ENCODE measurements at places on chromosomes 4 and X.
A peak's percentile ranks its signal among the peaks of the same experiment; 100 is the strongest.

DNA sequence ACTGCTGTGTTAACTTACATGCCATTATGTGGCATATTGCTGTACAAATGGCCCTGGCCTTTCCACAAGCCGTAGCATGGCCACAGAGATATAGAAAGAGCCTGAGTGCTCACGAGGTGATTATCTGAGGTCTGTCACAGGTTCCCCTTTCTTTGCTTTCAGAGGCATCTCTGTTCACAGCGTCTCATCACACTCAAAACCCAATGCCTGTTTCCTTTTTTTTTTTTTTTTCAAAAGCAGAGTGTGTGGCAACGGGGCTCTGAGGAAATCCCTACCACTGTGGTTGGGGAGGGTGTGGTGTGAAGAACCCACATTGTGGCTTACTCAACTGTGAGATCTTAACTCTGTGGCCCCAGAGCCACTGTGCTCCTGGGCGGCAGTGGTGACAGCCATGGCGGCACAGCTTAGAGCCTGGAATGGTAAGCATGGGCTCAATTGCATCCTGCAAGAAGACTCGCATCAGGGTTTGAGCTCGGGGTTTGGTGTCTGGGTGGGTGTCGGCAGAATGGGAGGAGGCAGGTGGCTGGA lies 30.8 kb downstream of the RTL5 start:
- DNase-seq, result peak; percentile 93

GRCh38 chr4:139763205-139763604 lies 97.6 kb downstream of the MGST2 start:
- no peak for DNase-seq

DNA sequence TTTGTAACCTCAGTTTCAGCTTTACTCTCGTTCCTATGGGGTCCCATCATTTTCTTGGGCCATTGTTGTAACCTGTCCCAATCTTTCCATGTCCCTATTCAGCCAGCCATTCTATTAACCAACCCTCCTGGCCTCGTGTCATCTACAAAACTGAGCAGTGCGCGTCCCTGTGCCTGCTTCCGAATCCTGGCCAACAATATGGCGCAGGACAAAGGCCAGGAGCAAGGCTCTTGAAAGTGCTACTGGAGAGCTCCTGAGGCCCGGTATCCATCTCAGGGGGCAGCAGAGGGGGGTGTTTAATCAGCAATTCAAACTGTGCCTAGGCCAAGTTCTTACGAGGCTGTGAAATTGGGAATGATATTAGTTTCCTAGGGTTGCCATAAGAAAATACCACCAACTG lies 41.2 kb upstream of the APLN start:
- no peak for DNase-seq

DNA sequence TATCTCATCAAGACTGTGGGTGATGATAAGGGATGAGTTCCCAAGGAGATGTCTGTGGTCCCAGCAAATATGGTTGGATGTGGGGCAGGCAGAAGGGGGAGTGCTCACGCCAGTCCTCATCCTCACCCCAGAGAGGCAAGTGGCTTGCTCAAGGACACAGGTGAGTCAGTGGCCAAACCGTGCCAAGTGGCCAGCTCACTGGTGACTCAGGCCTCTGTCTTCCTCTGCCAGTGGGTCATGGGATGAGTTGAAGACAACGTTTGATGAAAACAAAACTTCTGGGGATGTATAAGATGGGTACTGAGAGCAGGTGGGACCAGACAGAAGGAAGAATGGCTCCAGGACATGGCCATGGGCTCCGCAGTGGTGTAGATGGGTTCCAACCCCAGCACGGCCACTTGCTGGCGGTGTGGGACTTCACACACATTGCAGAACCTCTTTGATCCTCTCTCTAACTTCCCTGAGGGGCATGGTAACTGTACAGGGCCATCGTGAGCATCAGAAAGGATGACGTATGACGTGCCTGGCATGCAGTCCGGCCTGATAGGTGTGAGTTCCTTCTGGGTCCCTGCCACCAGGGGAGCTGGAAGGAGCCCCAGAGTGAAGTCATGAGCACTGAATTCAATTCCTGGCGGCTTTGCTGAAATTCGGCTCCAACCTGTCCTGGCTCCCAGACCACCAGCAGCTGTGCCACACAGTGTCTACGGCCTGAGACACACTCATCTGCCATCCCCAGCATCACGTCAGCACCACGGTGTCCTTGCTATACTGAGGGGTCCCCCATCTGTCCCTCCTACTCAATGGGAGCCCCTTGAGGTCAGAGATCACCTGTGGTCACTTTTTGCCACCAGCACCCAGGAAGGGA lies 41.3 kb upstream of the GPR78 start:
- no peak for DNase-seq

DNA sequence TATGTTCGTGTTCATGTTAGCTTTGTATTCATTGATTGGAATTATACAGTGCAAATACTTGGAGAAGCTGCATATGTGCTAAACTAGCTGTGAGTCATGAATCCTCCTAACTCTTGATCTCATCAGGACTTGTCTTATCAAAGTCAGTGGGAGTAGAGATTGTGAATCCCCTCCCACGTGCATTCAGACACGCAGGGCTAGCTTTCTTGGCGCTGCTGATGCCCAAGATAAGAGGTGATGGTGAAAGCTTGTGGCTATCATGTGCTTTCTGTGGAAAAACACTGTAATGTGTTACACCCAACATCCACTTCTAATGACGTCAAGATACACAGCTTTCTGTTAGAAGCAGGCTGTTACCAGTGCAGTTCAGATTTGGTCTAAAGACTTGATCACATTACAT lies 348.7 kb upstream of the HAND2 start:
- DNase-seq, result no peak

GRCh38 chr4:57090079-57090478 lies 20.1 kb downstream of the IGFBP7 start:
- DNase-seq, result peak; percentile 6

DNA sequence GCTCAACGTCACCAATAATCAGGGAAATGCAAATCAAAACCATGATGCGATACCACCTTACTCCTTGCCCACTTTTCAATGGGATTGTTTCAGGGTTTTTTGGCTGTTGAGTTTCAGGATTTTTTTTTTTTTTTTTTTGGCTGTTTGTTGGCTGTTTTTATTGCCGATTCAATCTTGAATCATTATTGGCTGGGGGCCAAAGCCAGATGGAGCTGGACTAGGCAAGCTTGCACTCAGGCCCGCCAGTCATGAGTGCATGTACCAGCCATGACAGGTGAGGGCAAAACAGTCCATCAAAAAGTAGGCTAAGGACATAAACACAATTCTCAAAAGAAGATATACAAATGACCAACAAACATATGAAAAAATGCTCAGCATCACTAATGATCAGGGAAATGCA lies 13.3 kb downstream of the YIPF7 start:
- DNase-seq, result no peak

- no peak for DNase-seq
These were observed 19.6 kb upstream of the SOWAHD start for GRCh38 chrX:119738742-119739141.

DNA sequence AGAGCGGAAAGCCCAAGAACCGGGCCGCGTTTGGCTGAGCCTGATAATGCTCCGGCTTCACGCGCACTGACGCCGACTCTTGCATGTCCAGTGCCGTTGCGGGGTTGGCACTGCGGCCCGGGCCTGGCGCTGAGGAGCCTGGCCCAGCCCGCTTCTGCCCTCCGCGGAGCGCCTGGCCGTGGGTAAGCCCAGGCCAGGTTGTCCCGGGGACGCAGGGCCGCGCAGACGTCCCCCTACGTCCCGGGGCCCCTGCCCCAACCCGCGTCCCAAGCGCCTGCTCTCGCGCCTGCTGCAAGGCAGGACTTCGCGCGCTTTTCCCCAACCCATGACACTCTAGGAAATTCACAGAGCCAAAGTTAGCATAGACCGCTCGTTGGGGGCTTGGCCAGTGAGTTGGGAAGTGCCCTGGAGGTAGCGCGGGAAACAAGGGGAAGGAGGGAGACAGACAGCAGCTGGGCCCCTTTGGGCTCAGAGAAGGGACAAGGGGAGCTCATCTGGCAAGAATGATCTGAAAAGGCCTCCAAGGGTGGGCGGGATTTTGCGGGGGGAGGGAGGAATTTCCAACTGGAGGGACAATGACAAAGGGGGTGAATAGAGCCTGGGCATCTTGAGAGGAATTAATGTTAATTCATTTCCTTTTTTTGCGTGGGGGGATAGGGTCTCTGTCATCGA lies 665 bp upstream of the LRPAP1 start:
- no peak for DNase-seq

GRCh38 chr4:163482190-163482589 lies 8.6 kb upstream of the TKTL2 start:
- DNase-seq, result peak; percentile 65

- DNase-seq, result no peak
These were observed 142.6 kb upstream of the PPARGC1A start for GRCh38 chr4:24032371-24032989.

DNA sequence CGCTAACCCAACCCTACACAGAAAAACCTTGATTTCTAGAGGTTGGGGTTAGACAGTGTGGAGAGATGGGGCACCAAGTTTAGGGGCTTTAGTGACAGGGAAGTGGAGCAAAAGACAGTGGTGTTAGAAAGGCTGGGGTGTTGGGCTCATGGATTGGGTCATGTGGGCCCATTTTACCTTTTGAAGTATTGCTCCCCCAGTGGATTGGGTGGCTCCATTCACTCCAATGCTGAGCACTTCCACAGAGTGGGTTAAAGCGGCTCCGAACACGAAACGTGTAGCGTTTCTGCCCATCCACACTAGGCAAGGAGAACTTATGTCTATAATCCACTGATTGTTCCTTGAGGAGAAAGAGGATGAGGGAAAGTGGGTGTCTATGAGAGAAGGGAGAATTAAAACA lies 2.3 kb downstream of the IL2RG start:
- DNase-seq, result no peak

DNA sequence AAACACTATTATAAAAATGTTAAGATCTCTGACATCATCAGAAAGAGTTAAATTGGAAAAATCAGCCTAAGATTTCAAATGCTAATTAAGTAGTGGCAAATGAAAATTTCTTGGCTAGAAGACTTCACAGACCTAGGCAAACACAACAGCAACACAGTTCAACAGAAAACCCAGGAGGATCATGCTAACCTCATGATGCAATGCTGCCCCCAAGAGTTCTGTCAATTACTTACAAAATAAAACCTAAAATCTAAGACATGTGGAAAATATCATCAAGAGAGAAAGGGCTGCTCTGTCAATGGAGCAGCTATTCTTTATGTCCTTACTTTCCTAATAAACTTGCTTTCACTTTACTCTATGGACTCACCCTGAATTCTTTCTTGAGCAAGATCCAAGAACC lies 21.0 kb downstream of the S100G start:
- DNase-seq, result no peak

GRCh38 chr4:184529283-184529682 lies 54.9 kb upstream of the IRF2 start:
- DNase-seq, result no peak

Measured in CD14-positive monocyte (primary cell).